DND-41 (cell line): ENCODE measurements at places on chromosomes 3 and 15.
A peak's percentile ranks its signal among the peaks of the same experiment; 100 is the strongest.

GRCh38 chr3:159018341-159018740 lies 216.5 kb downstream of the MFSD1 start:
- no peak for DNase-seq

DNA sequence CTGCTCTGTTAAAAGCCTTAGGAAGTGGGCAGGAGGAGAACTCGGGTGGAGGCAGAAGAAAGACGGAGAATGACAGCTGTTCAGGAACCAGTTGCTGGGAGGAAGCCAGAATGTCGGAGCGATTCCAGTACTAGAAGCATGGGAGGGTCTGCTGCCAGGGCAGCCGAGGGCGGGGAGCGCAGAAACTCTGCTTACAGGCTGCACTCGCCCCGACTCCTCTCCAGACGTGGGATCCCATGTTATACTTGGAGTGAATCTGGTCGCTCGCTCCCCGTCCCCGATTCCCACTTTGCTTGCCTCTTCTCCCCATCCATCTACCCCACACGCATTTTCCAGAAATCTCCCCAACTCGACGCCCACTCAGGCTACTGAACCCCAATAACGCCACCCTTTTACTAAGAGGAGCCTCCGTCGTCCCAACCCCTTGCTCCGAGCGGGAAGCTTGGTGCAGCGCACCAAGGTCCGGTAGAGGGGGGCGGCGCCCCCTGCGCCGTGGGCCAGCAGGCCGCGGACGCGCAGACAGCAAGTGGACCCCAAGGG lies 665 bp downstream of the GATM start:
- no peak for DNase-seq

- DNase-seq, result no peak
Observed at GRCh38 chr3:139468399-139468798, 7.9 kb downstream of the RBP2 start.

DNA sequence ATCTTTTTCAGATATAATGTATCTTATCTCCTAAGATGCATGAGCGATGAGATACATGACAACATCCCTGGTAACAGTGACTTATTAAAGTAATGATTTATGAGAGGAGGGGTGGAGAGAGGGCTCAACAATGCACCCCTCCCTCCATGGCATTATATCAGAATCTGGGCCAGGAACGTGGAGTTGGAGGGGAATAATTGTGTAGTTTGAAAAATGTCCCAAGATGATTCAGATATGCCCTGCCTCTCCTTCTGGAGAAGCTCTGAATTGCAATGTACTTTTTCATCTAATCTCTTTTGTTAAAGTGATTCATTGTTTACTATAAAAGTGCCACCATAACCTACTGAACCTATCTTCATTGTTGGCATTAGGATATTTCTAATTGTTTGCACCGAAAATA lies 86.5 kb downstream of the FRMD4B start:
- no peak for DNase-seq

- DNase-seq, result peak; percentile 66
Observed at GRCh38 chr3:50610181-50610971, 1.2 kb downstream of the CISH start.
